ENCODE measurements at places on chromosomes 6 and 20.

GRCh38 chr6:36853325-36853724 lies 14.1 kb upstream of the CPNE5 start:
- no peak for DNase-seq

GRCh38 chr20:59428441-59429205 lies 128.2 kb downstream of the EDN3 start:
- no peak for DNase-seq

- DNase-seq, result no peak
Measured at GRCh38 chr6:117711369-117711768, 36.1 kb downstream of the NUS1 start.

- no peak for DNase-seq
Measured at GRCh38 chr6:123288649-123289048, 292.6 kb downstream of the CLVS2 start.

- no peak for DNase-seq
Measured at GRCh38 chr6:37724530-37725220, 27.0 kb upstream of the MDGA1 start.

- no peak for DNase-seq
Measured at GRCh38 chr6:106553440-106553839, 75.9 kb downstream of the RTN4IP1 start.

DNA sequence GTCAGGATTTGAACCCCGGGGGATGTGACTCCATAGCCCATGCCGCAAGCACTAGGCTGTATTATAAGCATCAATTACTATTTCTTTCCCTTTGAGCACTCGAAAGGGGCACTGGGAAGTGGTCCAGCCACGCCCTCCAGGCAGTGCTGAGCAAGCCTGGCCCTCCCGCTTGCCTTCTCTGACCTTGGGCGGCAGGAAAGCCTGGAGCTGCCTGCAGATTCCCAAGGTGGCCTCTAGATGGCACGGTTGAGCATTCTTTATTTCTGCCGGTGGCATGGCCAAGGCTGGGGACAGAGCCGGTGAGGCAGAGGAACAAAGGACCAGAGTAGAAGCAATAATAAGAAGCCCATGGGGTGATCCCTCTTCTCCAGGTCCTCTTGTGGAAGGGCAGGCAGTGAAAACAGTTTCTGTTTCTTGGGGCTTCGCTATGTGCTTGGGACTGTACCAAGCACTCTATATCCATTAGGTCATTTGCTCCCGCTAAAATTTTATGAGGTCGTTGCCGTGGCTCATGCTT lies 32.0 kb downstream of the ARHGAP40 start:
- DNase-seq, result peak; percentile 72

GRCh38 chr6:57013521-57013926 lies 33.0 kb upstream of the KIAA1586 start:
- DNase-seq, result no peak

- no peak for DNase-seq
Measured at GRCh38 chr20:64176551-64176950, 12.3 kb downstream of the MYT1 start.

GRCh38 chr20:22533823-22534751 lies 50.3 kb downstream of the FOXA2 start:
- no peak for DNase-seq

- no peak for DNase-seq
Measured at GRCh38 chr6:66328200-66328599, 621.2 kb upstream of the EYS start.

Data from GM12892 (cell line).